ENCODE measurements at places on chromosomes 7 and 10. TPM values are rescaled to one million over a fixed set of nuclear protein-coding genes. Genes with fewer than 3 reads are reported as not detected.

The STRIP2 gene
- 5.7 TPM for total RNA-seq

The SYCE1 gene
- total RNA-seq = 0.09 TPM

The CPA2 gene
- total RNA-seq = not detected

The ZNF37A gene
- 7.7 TPM for total RNA-seq

The NRCAM gene
- 57.6 TPM for total RNA-seq

The IL6 gene
- 16.7 TPM for total RNA-seq

The PRKAG2 gene
- 28.2 TPM for total RNA-seq

The PTPN20 gene
- total RNA-seq = not detected

The ZPBP gene
- total RNA-seq = not detected

The LOXL4 gene
- 2.4 TPM for total RNA-seq

The CALML5 gene
- total RNA-seq = not detected

The TLX1 gene
- total RNA-seq = not detected
